ENCODE measurements at places on chromosomes 7 and 10.
A peak's percentile ranks its signal among the peaks of the same experiment; 100 is the strongest.

DNA sequence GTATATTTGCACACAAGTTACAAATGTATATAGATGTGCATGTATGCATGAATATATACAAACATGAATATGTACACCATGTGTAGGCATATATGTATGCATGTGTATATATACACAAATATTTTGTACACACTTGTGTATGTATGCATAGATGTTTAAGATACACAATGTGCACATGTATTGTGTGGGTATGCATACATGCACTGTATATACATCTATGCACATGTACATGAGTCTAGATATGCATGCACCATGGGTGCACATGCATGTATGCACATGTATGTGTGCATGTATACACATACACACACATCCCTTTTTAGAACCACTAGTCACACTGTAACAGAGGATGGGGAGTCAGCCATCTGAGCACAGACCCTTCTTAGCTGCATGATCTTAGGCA is 249.4 kb downstream of the COBL start:
- no peak for DNase-seq

DNA sequence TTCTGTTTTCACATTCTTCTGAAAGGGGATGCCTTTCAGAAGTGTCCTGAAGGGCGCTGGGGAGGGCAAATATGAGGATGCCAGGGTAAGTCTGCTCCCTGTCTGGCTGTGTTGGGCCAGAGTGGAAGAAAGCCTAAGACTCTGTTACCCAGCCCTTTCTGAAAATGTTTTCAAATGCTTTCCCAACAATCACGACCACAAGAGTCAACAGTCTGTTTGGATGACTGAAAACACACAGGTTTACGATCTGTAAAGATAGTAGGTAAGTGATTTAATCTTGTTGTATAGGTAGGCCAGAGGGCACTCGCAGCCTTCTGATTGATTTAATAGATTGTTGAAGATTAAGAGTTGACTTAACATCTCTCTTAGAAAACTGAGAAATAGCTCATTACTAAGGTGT is 13.2 kb downstream of the SGPL1 start:
- DNase-seq: no peak

- no peak for DNase-seq
Measured at GRCh38 chr10:79113827-79114226, 45.1 kb downstream of the ZMIZ1 start.

DNA sequence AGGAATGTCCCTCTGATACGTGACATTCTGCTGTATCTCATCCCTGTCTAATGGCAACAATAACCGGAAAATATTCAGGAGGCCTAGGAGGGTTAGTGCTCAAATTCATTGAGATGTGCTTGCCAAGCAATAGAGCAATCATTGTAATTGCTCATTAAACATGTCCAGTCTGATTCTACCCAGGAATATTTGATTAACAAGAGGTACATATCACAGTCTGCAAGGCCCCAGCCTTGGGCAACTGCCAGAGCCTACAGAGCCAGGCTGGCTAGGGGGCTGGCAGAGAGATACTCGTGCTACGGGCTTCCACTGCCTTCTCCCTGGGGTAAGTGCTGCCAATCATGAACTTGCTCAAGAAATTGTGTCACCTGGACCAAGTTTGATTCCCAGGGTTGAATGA is 99.1 kb downstream of the ALOX5 start:
- DNase-seq: no peak

DNA sequence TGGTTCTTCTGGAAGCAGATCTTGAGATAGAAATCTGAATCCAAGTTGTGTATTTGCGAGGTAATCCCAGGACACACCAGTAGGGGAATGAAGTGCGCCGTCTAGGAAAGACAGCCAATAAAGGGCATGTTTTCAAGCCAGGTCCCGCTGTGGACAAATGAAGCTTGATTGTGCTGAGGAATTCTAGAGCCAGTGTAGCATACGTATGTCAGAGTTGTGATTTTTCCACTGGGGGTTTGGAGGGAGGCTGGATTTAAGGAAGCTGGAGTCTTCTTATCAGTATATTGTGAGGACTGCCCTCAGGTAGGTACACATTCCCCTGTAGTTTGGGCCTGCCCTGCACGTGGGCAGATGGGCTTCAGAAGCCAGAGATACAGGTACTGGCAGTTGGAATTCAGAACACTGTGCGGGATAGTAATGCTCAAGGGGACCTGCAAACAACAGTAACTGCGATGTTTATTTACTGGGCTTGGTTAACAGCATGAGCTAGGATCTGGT is 50.9 kb downstream of the GALNT11 start:
- DNase-seq: peak; percentile 14

GRCh38 chr10:54434782-54435181 is 366.2 kb downstream of the PCDH15 start:
- DNase-seq: no peak

- DNase-seq: no peak
Measured at GRCh38 chr10:111098679-111099437, 22.0 kb downstream of the ADRA2A start.

- no peak for DNase-seq
Measured at GRCh38 chr7:67311901-67312300, 315.3 kb downstream of the TYW1 start.

DNA sequence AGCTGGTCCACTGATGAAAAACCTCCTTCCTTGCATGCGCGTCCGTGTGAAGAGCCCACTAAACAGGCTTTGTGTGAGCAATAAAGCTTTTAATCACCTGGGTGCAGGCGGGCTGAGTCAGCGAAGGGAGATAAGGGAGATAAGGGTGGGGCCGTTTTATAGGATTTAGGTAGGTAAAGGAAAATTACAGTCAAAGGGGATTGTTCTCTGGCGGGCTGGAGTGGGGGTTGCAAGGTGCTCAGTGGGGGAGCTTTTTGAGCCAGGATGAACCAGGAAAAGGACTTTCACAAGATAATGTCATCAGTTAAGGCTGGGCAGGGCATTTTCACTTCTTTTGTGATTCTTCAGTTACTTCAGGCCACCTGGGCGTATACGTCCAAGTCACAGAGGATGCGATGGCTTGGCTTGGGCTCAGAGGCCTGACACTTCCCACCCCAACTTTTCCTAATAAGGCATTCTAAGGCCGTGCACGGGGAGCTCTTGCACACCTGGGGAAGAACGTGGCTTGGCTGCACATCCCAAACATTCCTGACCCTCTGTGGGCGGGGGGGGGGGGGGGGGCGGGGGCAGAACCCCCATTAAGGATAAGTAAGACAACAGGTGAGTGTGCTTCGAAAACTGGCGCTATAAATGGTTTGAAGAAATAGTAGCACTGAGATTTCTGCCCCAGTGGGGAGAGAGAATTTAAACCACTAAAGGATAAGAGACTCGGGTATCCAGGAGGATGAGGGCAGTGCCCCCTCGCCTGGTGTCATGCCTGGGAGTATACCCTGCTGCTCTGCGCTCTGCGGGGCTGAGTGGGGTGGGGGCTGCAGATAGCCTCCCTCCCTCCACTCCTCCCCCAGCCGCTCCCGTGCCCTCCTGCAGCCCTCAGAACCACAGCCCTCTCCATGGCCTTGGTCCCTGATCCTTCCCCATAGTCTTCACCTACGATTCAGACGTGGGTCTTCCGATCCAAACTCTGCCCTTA is 217.6 kb downstream of the MLLT10 start:
- DNase-seq: no peak

- no peak for DNase-seq
Measured at GRCh38 chr10:75335983-75336382, 65.6 kb downstream of the ZNF503 start.

GRCh38 chr7:7921830-7922229 is 46.8 kb upstream of the GLCCI1 start:
- no peak for DNase-seq

GRCh38 chr7:9870674-9871073 is 1103.0 kb upstream of the PHF14 start:
- DNase-seq: no peak

DNA sequence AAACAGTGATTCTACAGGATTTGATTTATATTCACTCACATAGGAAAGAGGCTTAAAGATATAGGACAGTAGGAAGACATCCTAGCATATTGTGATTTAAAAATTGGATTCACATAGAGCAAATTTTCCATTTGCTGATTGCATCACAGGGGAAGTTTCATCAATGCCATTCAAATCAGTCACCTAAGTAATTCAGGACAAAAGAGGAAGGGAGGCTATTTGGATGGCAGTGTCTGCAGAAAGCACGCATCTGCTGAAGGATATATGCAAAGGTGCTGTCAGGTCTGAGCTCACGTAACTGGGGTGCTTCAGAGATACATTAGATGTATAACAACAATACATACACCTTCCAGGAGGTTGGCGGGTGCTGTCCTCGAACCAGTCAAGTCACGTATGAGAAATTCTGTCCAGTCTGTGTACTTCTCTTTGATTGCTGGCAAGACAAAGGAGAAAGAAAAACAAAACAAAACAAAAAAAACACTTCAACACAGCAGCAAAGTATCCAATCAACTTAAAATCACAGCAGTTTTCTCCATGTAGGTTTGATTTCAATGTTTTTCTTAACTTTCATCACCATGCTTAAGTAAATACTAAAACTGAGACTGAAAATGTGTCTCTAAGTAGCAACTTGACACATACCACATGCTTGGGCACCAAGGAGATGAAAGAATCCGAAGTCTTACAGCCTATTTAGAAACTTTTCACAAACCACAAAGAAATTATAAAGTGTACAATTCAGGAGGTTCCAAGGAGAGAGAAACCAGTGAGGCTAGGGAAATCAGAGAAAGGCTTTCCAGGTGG is 125.1 kb downstream of the SFMBT2 start:
- DNase-seq: no peak

DNA sequence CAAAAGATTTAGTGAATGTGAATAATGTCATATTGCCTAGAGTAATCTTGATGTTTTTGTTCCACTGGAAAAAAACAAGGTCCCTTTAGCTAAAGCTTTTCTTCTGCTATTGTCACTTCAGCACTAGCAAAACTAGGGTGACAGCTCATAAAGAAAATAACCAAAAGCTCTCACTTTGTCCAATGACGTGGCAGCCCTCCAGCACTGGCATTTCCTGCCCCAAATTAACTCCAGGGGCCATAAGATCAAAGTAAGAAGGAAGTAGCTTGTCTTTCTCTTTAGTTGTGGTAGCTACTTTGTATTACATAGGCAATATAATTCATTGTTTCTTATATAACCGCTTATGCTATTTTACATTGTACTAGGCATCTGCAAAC is 47.3 kb downstream of the LRRN3 start:
- no peak for DNase-seq

DNA sequence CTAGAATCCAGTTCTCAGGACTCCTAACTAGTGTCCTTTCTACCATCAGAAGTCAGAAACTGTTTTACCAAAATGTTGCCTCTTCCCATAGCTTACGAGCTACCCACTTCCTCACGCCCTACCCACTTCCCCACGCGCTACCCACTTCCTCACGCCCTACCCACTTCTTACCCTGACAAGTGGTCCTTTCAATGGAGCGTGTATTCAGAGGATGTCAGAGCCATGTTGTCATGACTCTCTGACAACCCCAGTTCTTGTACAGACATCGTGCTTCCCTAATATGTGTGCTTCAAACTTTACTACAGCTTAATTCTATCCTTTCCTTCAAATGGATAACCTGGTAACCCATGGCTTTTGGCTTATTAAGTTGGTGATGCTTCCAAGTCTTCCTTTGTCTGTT is 84.8 kb upstream of the PHF14 start:
- no peak for DNase-seq

GRCh38 chr7:28015169-28015568 is 165.4 kb downstream of the JAZF1 start:
- DNase-seq: no peak

- no peak for DNase-seq
Measured at GRCh38 chr10:27388761-27389399, 115.2 kb upstream of the RAB18 start.

- no peak for DNase-seq
Measured at GRCh38 chr7:133070562-133070961, 11.3 kb downstream of the CHCHD3 start.

DNA sequence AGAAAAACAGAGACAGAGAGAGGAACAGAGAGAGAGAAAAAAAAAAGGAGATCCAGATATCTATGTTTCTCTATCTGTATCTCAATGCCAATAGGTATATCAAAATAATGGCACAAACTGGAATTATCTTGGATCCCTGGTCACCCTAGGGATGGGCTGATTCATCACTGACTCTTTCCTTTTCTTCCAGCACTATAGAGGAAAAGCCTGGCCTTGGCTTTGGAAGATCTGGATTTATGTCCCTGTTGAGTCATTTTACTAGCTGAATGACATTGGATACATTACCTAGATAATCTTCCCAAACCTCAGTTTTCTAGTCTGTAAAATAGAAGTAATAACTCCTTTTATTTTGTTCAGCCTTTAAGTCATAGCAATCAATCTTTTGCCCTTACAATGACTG is 152.8 kb upstream of the GDF10 start:
- DNase-seq: no peak

- DNase-seq: no peak
Measured at GRCh38 chr10:120552262-120552661, 95.2 kb downstream of the PLPP4 start.

DNA sequence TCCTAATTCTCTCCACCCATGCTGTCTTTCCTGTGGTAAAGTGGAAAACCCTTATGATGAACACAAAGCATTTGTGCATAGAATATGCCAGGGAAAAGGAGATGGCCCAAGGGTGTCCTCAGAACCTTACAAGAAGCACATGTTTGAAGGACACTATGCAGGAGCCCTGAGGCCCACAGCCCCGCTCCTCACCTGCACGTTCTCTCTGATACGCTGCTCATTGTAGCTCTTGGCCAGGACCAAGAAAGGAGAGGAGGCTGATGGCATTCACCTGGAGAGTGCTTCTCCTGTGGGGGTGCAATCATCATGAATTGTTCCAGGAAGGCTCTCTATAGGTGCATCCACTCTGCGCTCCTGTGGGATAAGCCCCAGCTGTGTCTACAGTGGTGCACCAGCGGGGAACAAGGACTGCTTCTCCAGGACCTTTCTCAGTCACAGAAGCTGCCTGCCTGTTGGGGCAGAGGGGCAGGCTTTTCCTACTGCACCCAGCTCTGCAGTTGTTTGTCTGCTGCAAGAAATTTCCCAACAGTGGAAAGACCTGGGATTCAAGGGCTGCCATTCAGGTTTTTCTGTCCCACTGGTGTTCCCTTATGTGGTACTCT is 19.9 kb downstream of the AKR1C2 start:
- DNase-seq: no peak

- DNase-seq: no peak
Measured at GRCh38 chr7:101450064-101450463, 87.4 kb downstream of the COL26A1 start.

DNA sequence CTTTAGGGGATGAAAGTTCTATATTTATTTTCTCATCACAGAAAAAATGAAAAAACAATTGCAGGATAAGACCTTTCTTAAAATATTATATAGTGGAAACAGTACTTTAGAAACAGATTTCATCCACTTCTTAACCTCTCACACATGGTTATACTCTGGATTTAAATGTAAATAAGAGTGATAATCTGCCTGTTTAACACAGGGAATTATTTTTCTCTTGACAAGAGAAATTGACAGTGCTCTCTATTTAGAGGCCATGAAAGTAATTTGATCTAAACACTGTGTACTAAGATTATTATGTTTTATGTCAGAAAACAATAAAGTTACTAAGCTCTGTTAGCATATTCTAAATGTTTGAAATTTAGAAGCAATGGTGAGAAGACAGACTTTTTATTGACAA is 88.4 kb downstream of the PHF14 start:
- DNase-seq: no peak

- no peak for DNase-seq
Measured at GRCh38 chr7:64633401-64633800, 32.5 kb upstream of the ZNF107 start.

GRCh38 chr10:100359529-100360150 is 12.6 kb downstream of the SCD start:
- DNase-seq: no peak

Data from cerebellum (tissue), 4 donors.